ENCODE measurements at places on chromosomes 13 and 19.

DNA sequence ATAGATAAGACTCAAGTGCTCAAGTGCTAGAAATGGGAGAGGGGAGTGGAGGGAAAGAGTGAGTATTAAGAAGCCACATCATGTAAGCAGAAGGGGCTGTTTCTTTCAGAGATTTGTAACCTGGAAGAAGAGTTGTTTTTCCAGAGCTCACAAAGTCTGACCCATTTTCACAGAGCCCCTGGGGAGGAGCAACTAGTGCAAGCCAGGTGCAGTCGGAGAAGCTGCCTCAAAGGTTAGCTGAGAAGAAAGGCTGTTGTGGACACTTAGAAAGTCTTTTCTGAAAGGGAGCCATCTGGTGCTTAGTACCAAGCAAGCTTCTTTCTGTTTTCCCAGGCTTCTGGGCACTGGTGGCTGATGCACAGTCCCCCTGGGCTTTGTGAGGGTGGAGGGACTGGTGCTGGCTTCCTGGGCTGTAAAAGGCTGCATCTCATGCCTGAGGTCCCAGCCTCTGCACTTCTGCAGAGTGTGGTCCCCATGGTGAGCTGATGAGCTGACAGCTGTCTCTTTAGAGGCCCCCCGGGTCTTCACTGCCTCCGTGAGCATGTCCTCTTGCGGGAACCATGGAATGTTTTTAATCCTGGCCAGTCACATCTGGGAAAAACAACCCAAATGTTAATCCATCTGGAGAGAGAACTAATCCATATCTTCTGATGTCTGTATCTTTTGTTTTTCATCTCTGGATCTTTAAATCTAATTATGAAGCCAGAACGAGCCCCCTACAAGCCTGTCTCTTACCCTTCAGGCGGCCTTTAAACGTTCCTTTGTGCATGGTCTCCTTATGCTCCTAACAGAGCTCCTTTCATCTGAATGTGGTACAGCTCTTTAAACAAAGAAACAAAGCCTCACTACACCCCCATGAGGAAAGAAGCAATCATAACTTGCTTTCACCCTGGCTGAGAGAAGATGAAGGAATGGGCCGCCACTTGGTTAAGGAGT lies 40.2 kb downstream of the OLFM4 start:
- DNase-seq: no peak

- no peak for DNase-seq
Measured at GRCh38 chr19:43774103-43774939, 6.5 kb downstream of the KCNN4 start.

- peak; percentile 59 for DNase-seq
Measured at GRCh38 chr13:102591988-102592781, 4.6 kb upstream of the TPP2 start.

- no peak for DNase-seq
Measured at GRCh38 chr13:114064450-114065140, 67.8 kb downstream of the RASA3 start.

DNA sequence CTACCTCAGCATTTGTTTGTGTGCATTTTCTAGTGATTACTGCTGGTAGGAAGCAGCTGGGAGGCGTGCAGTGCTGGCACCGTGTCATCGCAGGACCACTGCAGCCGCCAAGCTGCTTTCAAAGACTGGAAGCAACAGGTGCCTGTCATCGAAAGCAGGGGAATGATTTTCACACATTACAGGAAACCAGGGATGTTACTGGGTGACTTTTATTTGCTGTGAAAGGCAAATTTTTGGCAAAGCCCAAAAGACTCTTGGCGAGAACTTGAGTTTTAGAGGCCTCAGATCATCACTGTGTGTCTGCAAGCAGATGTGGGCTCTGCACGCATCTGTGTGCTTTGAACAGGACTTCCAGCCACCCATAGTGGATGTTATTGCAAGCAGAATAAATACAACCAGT lies 176.4 kb downstream of the FLT1 start:
- DNase-seq: no peak

GRCh38 chr19:5430237-5430636 lies 25.0 kb upstream of the ZNRF4 start:
- no peak for DNase-seq

GRCh38 chr13:24281188-24282008 lies 28.0 kb upstream of the C1QTNF9 start:
- DNase-seq: no peak

DNA sequence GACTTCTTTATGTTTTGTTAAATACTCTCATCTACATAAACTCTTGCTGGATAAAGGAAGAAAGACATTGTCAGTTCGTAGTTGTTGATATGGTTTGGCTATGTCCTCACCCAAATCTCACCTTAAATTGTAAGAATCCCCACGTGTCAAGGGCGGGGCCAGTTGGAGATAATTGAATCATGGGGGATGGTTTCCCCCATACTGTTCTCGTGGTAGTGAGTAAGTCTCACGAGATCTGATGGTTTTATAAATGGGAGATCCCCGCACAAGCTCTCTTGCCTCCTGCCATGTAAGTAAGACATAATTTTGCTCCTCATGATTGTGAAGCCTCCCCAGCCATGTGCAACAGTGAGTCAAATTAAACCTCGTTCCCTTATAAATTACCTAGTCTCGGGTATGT lies 3.6 kb downstream of the ADGRE1 start:
- DNase-seq: no peak

GRCh38 chr13:99698010-99698815 lies 196.9 kb downstream of the TM9SF2 start:
- DNase-seq: no peak

DNA sequence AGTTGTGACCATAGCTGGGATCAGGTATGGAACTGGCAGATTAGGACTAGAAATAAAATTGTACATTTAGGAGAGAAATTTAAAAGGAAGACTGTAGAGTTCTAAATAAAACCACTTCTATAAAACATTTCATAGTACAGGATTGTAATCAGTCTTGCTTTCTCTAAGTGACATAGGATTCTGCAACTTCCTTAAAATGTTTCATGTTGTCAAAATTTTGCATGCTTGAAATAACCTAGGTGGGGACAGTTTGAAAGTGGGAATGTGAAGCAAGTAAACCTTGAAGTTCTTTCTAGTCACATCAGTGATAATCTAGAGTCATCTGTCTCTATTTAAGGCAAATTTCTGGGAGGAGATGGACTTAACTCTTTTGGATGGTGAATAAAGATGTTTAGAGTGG lies 6.7 kb downstream of the TM9SF2 start:
- DNase-seq: no peak

DNA sequence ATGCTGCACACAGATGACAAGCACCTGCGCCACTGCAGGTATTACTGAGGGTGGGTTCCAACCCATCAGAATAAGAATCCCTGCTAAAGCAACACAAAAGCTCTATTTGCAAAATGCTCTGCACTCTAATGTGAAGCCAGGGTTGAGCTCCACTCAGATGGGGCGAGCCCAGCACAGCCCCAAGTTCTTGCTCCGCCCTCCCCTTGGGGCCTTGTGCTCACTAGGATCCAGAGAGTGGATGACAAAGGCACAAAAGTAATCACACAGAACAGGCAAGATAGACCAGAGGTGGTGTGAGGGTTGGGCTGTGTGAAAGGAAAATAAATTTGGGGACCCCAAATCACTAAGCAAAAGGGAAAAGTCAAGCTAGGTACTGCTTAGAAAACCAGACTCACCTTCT lies 8.2 kb upstream of the ZNF611 start:
- DNase-seq: no peak

- DNase-seq: no peak
Measured at GRCh38 chr19:5035793-5036697, 67.1 kb downstream of the KDM4B start.

DNA sequence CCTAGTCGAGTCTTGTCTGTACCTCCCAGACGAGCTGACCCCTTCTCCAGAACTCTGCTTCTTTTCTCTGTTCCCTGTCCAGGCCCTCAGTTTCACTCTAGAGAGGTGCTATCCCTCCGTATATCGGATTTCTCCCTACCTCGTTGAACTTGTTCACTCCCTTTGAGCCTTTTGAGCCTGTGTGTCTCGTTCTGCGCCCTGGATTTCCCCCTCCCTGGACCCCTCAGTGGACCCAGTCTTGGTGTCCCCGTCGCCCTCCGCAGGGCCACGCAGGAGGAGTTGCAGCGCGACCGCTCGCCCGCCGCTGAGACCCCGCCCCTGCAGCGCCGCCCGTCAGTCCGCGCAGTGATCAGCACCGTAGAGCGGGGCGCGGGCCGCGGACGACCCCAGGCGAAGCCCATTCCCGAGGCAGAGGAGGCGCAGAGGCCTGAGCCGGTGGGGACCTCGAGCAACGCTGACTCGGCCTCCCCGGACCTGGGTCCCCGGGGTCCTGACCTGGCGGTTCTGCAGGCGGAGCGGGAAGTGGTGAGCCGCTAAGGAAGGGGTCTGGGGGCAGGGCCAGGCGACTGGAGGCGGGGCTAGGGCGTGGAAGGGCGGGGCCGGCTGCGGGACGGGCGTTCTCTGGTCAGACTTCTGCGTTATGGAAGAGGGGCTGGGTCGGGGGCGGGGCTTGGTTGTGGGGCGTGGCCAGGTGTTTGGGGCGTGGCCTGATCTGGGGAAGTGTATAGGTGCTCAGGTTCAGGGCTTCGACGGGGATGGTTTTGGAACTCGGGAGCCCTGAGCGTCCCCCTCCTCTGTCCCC lies 5.5 kb downstream of the EPS8L1 start:
- DNase-seq: peak; percentile 68

GRCh38 chr19:41990028-41990427 lies 4.0 kb downstream of the ATP1A3 start:
- DNase-seq: no peak

- no peak for DNase-seq
Measured at GRCh38 chr19:45502111-45502510, 3.9 kb downstream of the PPM1N start.

- no peak for DNase-seq
Measured at GRCh38 chr19:13969897-13970296, 17.6 kb downstream of the DCAF15 start.

DNA sequence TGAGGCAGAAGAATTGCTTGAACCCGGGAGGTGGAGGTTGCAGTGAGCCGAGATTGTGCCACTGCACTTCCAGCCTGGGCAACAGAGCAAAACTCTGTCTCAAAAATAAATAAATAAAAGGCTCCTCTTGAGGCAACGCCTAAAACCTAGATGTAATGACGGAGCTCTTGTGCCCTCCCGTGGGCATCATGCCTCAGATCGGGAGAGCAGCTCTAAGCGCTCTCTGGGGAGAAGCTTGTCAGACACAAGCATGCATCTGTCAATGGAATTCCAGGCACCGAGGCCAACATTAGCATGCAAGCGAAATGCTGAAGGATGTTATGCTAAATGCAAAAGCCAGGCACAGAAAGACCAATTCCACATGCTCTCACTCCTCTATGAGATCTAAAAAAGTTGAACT lies 45.6 kb upstream of the MRI1 start:
- no peak for DNase-seq

GRCh38 chr13:44750630-44751029 lies 174.5 kb upstream of the TSC22D1 start:
- no peak for DNase-seq

DNA sequence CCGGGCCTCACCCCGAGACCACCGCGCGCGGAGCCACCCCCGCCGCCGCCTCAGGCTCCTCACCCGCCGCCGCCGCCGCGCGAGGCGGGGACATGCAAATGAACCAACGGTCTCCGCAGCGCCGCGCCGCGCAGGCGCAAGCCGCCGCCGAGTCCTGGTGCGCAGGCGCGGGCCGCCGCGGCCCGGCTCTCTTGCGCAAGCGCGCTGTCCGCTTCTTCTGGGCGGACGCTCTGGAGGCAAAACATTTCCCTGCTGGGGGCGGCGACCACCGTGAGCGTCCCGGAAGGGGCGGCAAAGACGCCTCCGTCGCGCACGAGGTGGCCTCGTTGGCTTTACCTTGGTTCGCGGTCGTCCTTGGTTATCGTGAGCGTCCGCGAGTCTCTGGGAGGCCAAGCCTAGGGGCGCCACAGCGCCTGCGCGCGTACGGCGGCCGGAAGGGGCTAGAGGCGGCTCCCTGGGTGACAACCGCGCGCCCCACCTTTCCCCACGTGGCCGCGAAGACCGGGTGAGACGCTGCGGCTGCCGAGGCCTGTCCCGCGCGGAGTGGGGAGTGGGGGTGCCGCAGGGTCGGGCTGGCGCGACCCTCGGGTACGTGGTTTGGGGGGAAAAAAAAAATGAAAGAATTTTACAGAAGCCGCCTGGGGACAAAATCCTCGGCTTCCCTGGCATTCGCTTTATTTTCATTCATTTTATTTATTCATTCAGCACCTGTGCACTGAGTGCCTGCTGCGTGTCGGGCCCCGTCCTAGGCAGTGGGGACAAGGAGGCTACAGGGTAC lies at the start of the genes ARMC6 and SUGP2:
Gene ARMC6, plus strand, starts transcription at position 178 of the 778 bp plus-strand sequence. CDS start 607 bp downstream, outside the sequence.
Gene SUGP2, minus strand, starts transcription at position 92 of the 778 bp plus-strand sequence. CDS start 2,446 bp downstream, outside the sequence.
- peak; percentile 73 for DNase-seq

GRCh38 chr19:29060813-29061364 lies 152.1 kb downstream of the UQCRFS1 start:
- no peak for DNase-seq

- DNase-seq: peak; percentile 10
Measured at GRCh38 chr19:12090807-12091206, 26.3 kb downstream of the ZNF844 start.

DNA sequence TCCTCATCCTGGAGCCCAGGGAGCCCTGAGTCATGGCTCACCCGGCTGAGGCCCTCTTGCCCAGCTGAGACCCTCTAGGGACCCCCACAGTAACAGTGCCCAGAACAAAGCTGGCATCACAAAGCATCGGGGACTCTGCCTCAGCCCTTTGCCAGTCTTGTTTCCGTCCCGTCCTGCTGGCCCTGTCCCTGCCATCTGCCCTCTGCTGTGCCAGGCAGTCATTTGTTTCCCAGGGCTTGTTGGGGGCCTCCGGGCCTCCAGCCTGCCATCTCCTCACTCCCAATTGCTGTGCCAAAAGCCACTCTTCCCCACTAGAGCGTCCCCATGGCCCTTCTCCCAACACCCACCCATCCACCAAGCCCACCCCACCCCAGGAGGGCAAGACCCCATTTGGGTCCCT lies 64.2 kb downstream of the SMARCA4 start:
- no peak for DNase-seq

GRCh38 chr13:102555914-102556553 lies 40.8 kb upstream of the TPP2 start:
- DNase-seq: no peak

DNA sequence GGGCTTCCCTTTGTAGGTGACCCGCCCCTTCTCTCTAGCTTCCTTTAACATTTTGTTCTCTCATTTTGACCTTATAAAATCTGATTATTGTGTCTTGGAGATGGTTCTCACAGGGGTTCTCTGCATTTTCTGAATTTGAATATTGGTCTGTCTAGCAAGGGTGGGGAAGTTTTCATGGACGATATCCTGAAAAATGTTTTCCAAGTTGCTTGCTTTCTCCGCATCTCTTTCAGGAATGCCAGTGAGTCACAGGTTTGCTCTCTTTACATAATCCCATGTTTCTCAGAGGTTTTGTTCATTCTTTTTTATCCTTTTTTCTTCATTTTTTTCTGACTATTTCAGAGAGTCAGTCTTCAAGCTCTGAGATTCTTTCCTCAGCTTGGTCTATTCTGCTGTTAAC lies 53.6 kb downstream of the POSTN start:
- no peak for DNase-seq
